Iris pigment epithelial cell (primary cell): ENCODE measurements at places on chromosomes 13 and 19.

DNA sequence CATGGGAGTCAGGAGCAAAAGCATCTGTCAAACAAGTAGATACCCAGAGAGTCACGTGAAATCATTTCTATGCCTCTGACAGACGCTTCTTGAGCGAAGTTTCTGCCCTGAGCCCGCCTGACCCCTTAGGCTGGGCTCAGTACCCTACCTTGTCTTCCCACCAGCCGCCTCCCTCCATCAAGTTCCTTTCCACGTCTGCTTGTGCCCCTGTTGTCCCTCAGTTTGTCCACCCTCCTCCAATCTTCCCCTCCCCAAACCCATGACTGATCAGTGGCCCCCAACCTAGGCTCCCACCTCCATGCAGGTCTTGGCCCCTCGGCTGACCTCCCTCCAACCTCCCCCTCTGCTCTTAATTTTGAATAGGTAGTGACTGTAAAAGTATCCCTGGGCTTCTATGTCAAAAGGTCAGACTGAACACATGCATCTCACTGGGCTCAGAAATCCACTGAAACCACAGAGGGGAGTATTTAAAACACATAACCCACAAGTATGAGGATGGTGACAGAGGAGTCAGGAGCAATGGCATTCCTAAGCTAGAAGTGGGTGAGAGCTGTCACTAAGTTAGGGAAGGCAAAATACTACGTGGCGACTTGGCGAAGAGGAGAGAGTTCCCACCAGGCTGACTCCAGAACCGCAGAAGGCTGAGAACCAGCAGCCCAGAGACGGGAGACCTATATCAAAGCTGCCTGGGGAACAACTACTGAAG lies 1.7 kb upstream of the ZNF446 start:
- DNase-seq, result peak; percentile 76

- no peak for DNase-seq
Measured at GRCh38 chr13:60032851-60033250, 130.9 kb downstream of the DIAPH3 start.

DNA sequence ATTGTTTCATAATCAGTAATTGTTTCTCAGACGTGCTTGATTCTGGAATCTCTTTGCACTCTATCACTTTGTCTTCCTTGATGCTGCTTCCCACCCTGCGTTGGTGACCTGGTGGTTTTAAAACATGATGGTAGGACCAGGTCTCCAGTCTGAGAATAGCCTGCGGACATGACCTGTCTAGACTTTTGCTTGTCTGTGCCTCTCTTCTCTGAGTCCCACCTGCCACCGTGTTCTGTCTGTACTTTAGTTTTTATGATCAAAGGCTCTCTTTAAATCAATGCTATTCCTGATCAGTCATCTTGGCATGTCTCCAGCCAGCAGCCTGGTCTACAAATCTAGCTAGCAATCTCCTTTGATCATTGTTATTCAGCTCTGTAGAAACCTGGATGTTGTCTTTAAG lies 933.9 kb downstream of the DIAPH3 start:
- no peak for DNase-seq

DNA sequence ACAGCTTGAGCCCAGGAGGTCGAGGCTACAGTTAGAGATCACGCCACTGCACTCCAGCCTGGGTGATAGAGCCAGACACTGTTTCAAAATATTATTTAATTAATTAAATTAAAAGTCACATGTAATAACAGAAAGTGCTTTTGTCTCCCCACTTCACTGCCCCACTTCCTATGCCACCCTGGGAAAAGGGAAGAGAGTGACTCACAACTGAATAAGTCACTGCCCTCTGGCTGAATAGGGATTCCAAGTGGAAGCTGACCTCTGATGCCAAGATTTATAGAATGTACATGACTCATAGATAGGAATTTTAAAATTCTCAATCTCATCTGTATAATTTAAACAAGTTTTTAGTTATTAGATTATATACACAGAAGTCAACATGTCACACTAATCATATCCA lies 22.2 kb upstream of the ERVV-1 start:
- peak; percentile 51 for DNase-seq

GRCh38 chr19:2117215-2117960 lies 20.7 kb downstream of the IZUMO4 start:
- DNase-seq, result no peak

- no peak for DNase-seq
Measured at GRCh38 chr13:99347911-99348451, 40.8 kb upstream of the GPR183 start.

DNA sequence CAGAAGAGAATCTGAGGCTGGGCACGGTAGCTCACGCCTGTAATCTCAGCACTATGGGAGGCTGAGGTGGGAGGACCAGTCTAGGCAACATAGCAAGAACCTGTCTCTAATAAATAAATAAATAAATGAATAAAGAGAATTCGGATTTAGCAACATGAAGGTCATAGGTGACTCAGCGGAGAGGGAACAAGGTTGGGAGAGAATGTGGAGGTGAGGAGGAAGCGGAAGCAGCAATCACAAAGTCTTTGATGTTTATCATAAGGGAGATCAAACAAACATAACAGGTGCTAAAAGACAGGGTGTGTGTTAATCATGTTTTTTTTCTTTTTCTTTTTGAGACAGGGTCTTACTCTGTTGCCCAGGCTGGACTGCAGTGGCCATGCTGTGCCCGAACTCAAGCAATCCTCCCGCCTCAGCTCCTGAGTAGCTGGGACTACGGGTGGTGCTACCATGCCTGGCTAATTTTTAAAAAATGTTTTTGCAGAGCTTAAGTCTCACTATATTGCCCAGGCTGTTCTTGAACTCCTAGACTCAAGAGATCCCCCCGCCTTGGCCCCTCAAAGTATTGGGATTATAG lies 16.3 kb downstream of the PBX4 start:
- DNase-seq, result no peak

GRCh38 chr13:94987081-94987480 lies 274.7 kb upstream of the SOX21 start:
- no peak for DNase-seq

DNA sequence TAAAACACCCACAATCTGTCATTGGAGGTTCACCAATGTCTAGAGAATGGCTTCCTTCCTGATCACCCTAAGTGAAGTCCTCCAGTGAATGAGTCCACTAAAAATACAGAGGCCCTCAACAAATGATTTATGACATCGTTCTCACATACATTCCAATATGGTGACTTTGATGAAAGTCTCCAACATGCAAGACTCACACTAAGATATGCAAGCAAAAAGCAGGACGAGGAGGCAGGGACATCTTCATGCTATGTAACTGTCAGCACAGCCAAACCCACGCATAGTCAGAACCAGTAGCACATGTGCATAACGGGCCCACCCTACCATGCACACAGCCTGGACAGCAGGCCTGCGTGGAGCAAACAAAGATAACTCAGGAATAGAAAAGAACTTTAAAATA lies 16.6 kb upstream of the LSM14A start:
- DNase-seq, result peak; percentile 39

DNA sequence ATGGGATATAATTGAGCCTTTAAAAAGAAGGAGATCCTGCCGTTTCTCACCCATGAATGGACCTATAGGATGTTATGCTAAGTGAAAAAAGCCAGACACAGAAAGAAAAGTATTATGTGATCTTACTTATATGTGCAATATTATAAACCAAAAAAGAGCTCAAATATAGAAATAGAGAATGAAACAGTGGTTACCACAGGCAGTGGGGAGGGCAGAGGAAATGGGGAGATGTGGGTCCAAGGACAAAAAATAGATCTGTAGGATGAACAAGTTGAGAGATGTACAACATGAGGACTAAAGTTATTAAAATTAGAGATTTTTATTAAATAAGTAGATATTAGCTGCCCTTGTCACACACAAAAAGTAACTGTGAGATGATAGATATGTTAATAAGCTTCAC lies 29.1 kb downstream of the TDRD3 start:
- DNase-seq, result no peak

DNA sequence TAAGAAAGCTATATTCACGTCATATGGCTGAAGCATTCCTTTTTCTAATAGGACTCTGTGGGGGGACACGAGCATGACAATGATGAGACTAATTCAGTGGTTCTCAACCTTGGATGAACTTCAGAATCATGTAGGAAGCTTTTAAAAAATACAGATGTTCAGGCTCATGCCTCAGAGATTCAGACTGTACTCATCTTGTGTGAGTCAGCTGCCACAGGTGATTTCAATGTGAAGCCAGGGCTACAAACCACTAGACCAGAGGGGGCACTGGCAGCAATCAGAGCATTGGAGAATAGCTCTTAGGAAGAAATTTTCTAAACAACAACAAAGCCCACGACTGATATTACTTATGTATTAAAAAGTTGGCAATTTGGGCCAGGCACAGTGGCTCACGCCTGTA lies 91.7 kb downstream of the SERP2 start:
- DNase-seq, result no peak

- DNase-seq, result no peak
Measured at GRCh38 chr19:53881482-53882390, at the start of gene PRKCG. Gene PRKCG, plus strand, starts transcription at chr19:53882197. Its CDS starts 298 bp downstream, at chr19:53882495.

- no peak for DNase-seq
Measured at GRCh38 chr13:95352486-95352885, 51.2 kb upstream of the ABCC4 start.

- peak; percentile 67 for DNase-seq
Measured at GRCh38 chr13:41847216-41847615, 113.7 kb downstream of the VWA8 start.

- DNase-seq, result no peak
Measured at GRCh38 chr13:88189728-88190127, 518.6 kb downstream of the SLITRK5 start.

DNA sequence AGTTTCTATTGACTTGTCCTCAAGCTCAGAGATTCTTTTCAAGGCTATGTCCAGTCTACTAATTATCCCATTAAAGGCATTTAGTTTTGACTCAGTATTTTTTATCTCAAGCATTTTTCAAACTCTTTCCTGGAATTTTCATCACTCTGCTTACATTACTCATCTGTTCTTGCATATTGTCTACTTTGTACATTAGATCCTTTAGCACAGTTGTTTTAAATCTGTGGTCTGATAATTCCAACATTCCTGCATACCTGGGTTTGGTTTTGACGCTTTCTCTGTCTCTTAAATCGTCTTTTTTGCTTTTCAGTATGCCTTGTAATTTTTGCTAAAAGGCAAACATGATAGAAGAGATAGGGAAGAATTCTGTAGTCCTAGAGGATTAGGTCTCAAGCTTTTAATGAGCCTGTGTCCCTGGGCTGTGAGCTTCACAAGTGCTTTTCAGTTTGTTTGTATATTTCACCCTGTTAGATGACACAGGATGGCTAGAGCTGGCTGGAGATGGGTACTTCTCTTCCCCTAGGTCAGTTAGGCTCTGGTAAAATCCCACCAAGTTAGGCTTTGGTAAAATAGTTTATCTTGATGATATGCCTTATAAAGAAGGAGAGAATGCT lies 46.1 kb upstream of the GPC6 start:
- peak; percentile 51 for DNase-seq

GRCh38 chr13:20738616-20739015 lies 35.1 kb downstream of the IL17D start:
- no peak for DNase-seq
